ENCODE measurements at places on chromosomes 16 and 17.

DNA sequence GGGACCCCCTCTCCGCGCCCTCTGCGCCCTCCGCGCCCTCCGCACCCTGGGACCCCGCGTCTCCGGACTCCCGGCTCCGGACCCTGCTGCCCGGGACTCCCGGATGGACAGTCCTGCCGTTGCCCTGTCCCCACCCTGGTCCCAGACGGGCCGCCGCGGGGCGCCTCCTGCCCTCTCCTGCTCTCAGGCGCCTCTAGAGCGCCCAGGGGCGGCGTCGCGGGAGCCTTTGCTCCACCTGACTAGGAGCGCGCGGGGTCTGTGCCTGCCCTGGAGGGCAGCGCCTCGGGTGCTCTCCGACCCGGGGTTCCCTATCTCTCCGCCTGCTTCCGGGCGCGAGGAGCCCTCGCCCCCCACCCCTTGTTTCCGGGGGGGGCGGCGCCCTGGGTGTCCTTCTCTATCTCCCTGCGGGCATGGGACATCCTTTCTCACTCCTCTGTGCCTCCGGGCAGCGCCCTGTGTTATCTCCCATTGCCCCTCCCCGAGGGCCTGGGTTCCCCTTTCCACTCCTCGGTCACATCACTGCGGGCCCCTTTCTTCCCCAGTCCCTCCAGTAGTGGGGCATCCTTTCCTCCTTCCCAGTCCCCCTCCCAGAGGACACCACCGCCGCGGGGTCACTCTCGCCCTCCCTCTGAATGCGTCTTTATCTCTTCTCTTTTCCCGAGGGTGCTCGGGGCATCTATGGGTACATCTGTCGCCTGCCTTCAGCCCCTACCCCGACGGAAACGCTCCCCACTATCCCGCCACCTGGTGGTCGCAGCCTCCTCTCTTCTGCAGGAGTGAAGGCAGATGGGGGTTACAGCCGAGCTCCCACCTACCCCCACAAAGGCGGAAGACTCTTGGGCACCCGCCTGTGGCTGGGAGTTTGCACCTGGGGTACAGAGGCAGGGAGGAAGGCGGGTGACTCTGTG lies 875 bp downstream of the PRKCB start:
- DNase-seq: peak; percentile 71

- no peak for DNase-seq
Observed at GRCh38 chr16:73122604-73123391, 74.9 kb upstream of the ZFHX3 start.

DNA sequence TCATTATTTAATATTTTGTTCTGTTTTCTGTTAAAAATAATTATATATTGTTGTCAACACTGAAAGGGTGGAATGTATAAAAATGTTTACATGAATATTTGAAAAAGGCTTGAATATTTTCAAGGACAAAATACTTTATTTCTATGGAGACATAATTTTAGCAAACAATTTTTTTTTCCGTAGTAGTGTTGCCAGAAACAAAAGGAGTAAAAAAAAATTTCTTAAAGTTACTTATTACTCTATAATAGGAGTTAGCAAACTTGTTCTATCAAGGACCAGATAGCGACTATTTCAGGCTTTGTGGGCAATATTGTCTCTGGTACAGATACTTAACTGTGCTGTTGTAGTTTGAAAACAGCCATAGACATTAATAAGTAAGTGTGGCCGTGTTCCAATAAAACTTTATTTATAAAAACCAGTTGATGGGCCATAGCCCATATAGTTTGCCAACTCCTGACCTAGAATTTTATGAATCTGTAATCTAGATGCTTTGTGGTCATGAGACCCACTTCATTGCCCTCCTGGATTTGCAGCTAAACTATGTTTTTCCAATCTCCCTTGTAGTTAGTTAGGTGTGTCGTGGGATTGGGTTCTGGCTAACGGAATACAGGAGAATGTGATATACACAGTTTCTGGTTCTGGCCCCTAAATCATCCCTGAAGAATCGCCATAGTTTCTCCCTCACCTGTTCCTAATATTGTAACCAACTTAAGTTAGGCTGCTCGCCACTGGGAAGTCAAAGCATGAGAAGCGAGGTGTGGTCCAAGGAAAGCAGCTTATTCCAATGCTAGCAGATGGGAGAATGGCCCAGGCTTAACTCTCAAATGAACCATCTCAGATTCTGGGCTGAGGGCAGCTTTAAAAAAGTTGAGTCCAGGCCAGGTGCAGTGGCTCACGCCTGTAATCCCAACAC lies 153.6 kb downstream of the ABCA8 start:
- DNase-seq: no peak

DNA sequence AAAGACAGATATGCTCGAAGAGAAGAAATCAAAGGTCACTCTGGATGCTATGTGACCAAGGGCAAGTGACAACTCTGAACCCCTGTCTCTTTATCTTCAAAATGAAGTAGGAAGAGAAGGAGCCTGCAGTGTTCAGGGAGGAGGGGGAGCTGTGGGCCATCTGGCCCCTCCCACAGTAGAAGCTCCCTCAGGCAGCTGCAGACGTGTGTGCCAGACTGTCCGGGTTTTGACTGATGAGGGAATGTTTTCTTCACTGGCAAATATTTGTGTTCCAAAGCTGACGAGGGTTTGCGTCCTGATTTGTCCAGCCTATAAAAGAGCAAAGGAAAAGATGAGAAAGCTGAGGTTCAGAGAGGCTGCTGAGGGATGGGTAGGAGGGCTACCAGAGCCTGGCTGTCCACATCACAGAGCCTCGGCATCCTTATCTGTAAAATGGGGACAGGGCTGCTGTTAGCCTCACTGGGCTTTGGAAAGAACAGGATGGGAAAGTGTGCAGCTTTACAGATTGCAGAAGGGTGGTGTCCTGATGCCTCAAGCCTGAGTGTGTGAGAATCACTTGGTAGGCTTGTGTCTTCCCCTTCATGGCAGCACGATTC lies 1.8 kb upstream of the GINS2 start:
- DNase-seq: no peak

DNA sequence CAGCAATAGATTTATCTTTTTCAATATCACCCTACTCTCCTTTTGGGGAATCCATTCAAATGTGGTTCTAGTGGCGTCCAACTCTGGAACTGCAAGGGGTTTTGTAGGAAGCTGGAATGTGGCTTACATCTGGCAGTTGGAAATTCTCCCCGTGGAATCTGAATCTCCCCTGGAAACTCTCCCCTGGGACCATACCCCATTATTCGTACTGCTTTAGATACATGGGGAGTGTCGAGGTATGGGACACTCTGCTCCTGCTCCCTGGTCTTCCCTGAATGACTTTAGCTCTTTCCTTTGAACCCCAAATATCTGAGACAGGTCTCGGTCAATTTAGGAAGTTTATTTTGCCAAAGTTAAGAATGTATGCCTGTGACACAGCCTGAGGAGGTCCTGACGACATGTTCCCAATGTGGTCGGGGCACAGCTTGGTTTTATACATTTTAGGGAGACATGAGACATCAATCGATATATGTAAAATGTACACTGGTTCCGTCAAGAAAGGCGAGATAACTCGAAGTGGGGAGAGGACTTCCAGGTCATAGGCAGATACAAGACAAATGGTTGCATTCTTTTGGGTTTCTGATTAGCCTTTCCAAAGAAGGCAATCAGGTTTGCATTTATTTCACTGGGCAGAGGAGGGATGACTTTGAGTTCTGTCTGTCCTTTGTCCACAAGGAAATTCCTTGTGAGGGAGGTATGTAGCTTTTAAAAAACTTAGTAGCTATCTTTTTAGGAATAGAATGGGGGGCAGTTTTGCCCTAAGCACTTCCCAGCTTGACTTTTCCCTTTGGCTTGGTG lies 89.1 kb upstream of the CORO6 start:
- DNase-seq: no peak

DNA sequence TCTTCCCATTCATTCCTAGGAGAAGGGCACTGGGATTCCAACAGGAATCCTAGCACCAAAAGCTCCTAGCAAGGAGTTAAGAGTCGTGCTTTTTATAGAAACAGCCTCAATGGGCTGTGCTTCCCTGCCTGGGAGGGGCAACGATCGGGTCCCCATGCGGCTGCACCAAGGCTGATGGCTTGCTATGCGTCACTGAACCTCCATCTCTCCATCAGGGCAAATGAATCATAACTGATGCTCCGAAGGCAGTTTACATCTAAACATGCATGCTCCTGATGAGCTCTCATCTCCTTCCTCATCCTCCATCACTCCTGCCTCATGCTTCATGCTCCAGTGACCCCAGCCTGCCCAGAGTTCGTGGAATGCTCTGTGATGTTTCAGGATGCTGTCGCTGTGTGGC lies 270.5 kb downstream of the FOXL1 start:
- DNase-seq: no peak

DNA sequence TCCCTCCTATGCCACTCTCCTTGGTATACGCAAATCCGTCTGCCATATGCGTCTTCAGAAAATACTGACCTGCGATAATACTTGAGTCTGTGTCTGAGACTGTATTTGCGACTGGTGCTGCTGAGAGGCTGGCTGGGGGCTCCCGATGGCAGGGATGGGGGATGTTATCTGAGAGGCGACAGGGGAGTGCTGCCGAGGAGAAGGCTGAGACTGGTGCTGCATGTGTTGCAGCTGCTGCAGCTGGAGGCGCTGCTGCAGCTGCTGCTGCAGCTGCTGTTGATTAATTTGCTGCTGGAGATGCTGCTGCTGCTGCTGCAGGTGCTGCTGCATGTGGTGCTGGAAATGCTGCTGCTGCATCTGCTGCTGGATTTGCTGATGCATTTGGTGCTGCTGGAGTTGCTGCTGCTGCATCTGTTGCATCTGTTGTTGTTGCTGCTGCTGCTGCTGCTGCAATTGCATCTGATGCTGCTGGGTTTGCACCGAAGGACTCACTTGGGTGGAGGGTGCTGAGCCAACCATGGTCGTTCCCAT lies 107.7 kb downstream of the TOX3 start:
- no peak for DNase-seq

GRCh38 chr17:76725580-76726230 lies 701 bp downstream of the JMJD6 start:
- peak; percentile 67 for DNase-seq

DNA sequence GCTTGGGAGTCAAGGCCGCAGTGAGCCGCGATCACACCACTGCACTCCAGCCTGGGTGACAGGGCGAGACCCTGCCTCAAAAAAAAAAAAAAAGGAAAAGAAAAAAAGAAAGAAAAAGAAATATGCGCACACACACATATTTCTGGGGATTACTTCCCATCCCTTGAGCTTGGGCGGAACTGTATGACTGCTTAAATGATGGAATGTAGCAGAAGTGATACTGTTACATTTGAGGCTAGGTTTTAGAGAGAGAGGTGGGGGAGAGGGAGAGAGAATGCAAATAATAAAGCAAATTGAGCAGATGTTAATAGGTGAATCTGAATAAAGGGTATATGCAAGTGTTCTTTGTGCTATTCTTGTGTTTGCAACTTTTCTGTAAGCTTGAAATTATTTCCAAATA lies 12.0 kb upstream of the USP32 start:
- no peak for DNase-seq

DNA sequence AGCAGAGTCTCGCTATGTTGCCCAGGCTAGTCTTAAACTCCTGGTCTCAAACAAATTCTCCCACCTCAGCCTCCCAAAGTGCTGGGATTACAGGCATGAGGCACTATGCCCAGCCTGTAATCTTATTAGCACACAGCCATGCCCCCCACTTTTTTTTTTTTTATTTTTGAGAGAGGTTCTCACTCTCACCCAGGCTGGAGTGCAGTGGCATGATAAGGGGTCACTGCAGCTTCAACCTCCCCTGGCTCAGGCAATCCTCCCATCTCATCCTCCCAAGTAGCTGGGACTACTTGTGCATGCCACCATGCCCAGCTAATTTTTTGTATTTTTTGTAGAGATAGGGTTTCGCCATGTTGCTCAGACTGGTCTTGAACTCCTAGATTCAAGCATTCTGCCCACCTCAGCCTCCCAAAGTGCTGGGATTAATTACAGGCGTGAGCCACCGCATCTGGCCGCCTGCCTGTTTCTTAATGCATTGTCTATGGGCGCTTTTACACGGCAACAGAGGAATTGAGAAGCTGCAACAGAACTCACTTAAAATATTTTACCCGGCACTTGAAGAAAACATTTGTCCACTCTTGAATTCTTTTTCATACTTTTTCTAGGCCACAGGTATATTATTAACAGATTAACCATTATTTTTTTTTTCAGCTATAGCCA lies 8.8 kb upstream of the CEP20 start:
- no peak for DNase-seq

DNA sequence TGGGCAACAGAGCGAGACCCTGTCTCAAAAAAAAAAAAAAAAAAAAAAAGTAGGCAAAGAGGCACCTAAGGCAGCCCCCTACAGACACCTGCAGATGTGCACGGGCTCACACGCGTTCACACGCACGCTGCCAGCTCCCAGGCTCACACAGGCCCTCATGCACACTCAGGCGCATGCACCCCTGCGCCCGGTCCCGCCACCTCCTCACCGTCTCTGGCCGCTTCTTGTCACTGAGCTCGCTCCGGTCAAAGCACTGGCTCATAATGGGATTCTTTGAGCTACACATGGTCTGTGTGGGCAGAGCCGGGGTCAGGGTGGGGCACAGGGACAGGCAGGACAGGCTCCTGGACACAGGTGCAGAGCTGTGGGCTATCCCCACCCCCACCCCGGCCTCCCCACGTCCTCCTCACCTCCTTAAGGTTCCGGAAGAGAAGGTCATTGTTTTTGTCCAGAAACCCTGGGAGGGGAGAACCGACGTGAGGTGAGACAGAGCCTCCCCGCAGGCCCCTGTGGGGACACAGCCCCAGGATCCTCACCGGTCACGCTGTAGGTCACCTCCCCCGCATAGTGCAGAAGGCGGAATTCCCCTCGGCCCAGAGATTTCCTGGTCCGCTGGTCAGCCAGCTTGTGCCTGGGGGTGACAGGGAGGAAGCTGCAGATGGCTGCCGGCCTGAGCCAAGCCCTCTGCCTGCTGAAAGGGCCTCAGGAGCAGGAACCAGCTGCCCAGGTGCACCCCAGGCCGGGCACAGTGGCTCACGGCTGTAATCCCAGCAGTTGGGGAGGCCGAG lies 17.9 kb downstream of the MYO1C start:
- peak; percentile 89 for DNase-seq

GRCh38 chr17:19727501-19728078 lies 11.2 kb upstream of the SLC47A2 start:
- DNase-seq: no peak

GRCh38 chr16:61595605-61596004 lies 440.6 kb downstream of the CDH8 start:
- no peak for DNase-seq

DNA sequence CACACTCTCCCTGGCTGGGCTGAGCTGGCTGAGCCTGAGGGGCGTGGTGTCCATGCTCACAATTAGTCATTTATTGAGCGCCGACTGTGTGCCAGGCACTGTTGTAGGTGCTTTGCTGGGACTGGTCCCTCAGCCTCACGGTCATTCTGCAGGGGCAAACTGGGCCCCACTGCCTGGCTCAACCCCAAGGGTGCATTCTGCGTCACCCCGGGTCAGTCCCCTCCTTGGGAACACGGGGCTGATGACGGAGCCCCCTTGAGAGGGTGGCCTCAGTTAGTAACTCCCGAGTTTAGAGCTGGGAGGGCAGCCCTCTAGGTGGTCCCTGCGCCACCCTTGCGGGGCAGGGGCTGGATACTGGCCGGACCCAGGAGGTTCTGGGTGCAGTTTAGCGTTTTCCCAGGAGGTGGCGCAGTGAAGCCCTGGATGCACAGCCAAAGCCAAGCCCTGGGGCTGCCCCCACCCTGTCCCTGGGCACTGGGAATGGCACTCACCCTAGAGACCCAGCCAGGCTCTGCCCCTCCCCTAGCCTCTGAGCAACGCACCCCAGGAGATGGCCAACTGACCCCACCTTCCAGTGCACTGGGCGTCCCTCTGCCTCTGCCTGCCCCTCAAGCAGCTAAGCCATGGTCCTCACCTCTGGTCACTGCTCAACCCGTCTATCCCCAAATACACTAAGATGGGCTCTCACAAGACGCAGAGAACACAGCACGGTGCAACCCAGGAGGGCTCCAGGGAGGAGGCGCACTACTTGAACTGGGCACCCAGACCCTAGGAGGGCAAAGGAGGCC lies 243.2 kb upstream of the GSE1 start:
- peak; percentile 84 for DNase-seq
